ENCODE measurements at places on chromosomes 5 and 9.

- DNase-seq = no peak
Measured at GRCh38 chr5:149820536-149821510, 90.7 kb downstream of the PPARGC1B start.

DNA sequence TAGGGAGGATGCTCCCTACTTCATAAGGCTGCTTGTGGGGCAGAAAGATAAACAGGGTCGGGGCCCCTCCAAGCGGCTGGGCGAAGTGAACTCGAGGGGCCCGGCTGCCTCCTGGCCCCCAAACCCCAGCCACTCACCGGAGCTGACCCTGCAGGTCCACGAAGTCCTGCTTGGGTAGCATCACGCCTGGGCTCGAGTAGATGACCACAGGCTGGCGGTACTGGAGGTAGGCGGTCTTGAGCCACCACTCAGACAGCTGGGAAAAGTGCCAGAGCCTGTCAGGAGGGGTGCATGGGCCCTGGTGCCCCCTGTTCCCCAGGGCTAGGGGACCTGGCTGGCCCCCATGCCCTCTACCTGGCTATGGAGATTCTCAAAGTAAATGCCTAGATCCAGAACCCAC lies 6.5 kb downstream of the CRAT start:
- DNase-seq = no peak

GRCh38 chr5:103355579-103355978 lies 97.0 kb downstream of the MACIR start:
- DNase-seq = no peak

DNA sequence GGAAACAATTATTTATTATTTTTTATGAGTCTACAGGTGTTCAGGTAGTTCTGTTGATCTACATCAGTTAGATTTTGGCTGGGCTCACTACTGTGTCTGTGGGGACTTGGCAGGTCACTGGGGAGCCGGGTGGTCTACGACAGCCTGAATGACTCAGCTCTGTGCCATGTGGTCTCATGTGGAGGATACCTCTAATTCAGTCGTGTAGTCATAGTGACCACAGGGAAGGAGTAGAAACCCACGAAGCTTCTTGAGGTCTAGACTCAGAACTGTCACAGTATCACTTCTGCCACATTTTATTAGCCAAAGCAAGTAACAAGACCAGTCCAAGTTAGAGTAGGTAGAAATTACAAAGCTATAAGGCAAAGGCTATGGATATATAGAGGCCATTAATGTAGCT lies 64.7 kb upstream of the GRAMD2B start:
- DNase-seq = no peak

- DNase-seq = no peak
Measured at GRCh38 chr5:118195211-118195610, 793.1 kb downstream of the DTWD2 start.

- no peak for DNase-seq
Measured at GRCh38 chr5:134175921-134176510, 734 bp downstream of the SKP1 start.

All from CD4-positive, alpha-beta T cell treated with Interleukin-4 for 4 hours (primary cell).